ENCODE measurements at places on chromosomes 1 and 21.

GRCh38 chr1:203426870-203427269, 48.7 kb upstream of the PRELP start:
- no peak for DNase-seq

DNA sequence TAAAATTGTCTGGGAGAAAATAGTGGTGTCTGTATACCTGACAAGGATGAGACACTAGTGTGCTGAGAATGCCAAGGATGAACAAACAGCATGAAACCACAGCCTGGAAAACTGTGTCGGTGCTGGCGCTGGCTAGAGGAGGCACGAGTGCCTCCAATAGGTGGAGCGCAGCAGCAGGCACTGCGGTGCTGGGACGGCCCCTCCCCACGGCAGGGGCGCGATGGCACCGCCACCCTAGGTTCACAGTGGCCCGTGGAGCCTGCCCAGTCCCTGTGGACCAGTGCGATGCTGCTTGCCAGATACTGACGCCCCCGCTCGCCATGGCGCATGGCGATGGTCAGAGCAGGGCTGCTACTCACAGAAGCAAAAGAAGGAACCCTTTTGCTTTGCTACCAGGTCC, 6.8 kb downstream of the CFAP410 start:
- no peak for DNase-seq

DNA sequence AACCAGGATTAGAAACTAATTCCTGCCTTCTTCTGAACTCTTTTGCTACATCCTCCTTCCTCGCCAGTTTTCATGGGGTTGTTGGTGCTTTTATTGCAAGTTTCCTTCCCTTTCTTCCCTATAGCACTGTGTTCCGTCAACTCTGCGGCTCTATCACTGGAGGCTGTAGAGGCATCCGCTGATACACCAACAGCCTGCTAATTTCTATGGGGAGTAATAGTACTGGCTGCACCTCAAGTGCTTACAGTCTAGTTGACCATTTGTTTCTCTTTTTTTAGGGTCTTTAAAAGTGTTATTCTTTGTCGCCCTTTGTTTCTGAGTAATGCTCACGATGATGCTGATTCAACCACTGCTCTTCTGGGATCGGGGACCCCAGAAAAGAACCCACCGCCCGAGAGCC, 746 bp downstream of the MIS18A start:
- DNase-seq: no peak

GRCh38 chr1:168470901-168471431, 72.8 kb downstream of the XCL2 start:
- peak; percentile 87 for DNase-seq

DNA sequence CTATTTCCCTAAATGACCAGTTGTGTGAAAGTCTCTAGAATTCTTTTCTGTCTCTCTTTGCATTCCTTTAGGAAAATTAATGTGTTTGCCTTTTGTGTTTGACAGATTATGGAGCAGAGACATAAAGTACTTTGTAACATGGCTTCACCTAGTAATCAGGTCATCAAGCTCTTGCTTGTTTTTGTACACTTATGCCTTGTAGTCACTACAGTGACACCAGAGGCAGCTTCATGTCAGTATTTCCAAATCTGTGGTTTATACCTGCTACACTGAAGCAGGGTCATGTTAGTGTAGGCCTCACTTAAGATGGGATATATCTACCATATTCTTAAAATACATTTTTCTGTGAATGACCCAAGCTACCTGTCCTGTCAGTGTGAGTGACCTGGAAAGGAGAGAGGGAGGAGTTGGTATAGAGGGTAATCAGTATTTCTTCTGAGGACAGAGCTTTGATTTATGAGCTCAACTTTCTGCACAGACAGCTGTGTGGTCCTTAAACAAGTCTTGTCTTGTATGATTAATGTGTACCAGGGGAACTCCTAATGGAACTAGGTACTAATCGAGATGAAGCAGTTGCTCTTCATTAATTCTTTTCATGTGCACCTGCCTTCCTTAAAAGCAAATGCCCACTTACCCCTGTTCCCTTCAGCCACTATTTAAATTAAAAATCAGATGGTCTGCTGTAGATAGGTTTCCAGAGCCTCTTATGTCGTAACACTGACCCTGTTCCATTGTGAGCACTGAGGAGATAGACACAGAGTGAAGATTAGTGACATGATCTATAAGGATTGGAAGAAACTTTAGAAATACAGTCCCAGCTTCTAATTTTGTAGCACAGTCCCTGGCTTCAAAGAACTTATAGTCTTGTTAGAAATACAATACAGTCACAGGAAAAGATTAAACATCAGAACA, 45.7 kb downstream of the MACO1 start:
- no peak for DNase-seq

GRCh38 chr1:53299233-53299632, 28.6 kb downstream of the LRP8 start:
- DNase-seq: no peak

DNA sequence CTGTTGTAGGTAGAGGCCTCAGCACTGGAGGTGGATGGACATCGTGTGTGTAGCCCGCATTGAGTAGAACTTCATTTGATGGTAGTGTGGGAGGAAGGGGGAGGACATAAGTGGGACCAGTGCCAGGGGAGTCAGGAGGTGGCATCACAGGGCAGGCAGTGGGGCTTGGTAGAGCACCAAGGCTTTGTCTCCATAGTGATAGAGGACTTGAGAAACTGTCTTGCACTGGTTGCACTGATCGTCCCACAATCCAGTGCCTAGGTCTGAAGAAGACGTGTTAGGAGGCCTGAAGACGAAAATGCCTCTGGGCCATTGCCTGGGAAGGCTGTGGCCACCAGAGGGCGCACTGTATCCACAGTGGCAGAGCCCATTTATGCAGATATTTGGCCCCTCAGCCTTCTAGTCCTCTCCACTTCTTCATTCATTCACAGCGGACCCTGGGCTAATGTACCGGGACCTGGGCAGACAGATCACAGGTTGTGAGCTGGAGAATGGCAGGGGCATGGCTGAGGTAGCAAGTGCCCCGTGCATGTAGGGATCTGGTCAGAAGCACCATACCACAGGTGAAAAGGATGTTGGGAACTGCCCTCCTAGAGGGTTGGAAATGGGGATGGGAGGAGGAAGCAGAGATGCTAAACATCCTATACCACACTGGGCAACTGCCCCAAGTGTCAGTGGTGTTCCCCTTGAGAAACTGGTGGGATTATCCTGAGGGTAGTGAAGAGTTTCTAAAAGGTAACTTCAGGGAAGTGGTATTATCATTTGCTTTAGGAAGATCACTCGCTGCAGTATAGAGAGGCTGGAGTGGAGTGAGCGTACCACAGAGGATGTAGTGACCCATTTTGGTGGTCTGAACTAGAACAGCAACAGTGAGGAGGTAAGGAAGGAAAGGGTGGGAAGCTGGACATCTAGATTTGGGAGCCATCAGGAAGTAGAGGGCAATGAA, 95.3 kb downstream of the PIK3R3 start:
- DNase-seq: peak; percentile 80

DNA sequence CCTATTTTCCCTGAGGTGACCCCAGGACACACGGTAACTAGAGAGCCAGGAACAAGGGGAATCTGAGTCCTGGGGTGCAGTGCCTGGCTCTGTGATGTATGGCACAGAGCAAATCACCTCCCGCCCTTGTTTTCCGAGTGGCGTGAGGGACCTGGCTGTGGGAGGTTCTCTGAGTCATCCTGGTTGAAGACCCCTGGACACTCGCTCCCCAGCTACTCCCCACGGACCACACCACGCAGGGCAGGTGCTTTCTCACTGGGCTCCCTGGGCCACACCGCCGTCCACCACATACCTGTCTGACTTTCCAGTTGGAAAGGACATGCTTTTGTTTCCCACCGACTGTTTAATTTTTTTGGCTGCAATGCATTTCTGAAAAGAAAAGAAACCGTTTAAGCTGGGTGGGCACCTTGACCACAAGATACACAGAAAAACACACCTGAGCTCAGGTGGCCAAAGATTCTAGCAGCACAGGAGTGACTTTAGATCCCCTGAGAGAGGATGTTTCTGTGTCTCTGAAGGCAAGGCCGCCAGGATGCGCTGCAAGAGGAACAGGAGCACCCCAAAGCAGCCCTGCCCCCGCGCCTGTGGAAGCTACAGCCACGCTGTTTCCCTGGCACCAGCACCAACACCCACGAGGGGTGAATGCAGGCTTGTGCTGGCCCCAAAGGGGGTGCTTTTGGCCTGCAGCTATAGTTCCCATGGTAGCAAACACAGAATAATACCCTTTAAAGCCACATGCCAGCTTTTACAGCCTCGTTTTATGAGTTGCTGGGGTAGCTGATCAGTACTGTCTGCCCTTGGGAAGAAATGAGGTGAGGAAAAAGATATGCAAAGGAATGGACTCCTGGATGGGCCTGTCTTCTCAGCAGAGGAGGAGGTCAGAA, 8.1 kb upstream of the SRM start:
- no peak for DNase-seq

DNA sequence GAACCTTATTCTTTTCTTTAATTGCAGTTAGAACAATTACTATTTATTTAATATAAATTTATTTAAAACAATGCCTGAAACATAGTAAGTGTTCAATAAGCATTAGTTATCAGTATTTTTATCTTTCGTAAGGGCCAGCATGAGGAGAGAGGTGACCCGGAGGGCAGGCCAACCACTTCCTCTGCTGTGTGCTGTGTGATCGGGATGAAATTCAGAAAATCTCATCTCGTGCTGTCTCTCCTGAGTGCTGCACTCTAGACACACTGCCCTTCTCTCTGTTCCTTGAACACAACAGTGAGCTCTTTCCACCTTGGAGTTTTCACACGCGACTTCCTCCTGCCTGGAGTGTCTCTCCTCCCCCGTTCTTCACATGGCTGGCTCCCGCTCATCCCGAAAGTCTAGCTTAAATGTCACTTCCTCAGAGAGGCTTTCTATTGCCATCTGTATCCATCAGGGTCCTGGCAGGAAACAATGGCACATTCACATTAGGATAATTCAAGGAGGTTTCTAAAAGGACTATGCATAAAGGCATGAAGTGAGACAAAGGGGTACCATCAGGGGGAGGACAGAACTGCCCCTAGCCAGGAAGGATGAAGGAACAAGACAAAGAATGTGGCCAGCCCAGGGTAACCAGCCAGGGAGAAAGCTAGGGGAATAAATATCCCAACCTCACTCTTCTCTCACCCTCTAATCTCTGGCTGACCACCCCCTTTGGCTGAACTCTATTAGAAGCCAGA, 142.6 kb upstream of the GJB5 start:
- no peak for DNase-seq

DNA sequence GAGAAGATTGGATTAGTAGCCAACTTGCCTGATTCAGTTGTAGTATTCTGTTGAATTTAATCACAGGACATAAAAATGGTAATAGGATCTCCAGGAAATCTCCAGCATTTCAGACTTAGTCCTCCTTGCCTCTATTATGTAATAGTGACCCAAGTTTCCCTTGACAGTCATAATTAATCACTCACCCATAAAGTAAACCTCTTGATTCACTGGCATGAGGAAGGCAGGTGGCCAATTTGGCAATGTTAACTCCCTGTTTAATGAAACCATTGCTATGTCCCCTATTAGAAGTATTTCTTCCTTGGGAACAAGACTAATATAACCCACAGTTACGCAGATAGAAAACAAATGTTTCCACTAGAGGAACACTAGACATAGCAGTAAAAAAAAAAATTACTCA, 604.8 kb upstream of the CXADR start:
- DNase-seq: peak; percentile 5

DNA sequence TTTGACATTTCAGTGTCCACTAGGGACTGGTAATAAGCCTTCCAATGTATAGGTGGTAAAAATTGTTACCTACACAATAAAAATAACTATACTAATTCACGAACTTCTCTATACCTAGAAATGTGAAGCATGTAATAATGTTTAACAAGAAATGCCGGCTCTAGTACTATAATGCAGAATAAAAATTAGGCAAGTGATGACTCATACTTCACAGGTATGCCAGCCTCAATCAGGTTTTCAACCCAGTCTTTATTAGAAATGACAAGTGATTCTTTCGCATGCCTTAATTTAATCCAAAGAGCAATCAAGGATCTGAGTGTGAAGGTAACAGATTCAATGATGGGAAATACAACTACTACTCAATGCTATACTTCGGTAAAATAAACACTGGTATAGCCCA, 134.9 kb downstream of the RERE start:
- DNase-seq: no peak

GRCh38 chr1:3251099-3251806, 182.2 kb downstream of the PRDM16 start:
- no peak for DNase-seq

- no peak for DNase-seq
These were observed 78.2 kb downstream of the SIM2 start for GRCh38 chr21:36776981-36777617.

GRCh38 chr1:218959784-218960183, 213.9 kb upstream of the LYPLAL1 start:
- DNase-seq: no peak

GRCh38 chr1:232335741-232336293, 294.1 kb downstream of the SIPA1L2 start:
- DNase-seq: no peak

- no peak for DNase-seq
These were observed 77.0 kb upstream of the KRTAP19-8 start for GRCh38 chr21:31115249-31115648.

- DNase-seq: peak; percentile 36
These were observed 123.7 kb downstream of the ACTL8 start for GRCh38 chr1:17878837-17879236.

DNA sequence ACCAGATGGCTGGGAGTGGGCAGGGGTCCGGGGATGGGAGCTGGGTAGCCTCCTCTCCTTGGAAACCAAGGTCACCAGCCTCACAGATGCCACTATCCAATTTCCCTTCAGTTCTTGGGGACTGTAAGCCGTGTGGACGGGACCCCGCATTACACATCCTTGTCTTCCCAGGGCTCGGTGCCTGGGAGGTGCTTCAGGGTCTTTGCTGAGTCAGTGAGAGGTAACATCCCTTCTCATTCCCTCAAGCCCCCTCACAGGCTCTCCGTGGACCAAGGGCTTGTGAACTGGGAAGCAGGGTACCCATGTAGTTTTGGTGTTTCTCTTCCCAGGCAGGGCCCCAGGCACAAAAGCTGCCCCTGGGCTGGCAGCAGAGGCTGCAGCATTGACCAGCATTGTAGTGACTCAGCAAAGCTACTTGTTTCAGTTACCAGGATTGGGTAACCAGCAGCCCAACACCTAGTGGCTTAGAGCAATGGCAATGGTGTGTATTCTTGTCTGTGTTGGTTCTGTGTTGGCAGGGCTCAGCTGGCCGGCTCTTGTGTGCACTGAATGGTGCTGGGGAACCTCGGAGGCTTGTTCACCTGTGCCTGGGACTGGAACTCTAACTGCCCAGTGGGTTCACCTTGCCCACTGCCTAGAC, 24.6 kb upstream of the PCBP3 start:
- no peak for DNase-seq

Data from HT1080 (cell line).